ENCODE measurements at places on chromosomes 7 and 10. TPM values are rescaled to one million over a fixed set of nuclear protein-coding genes. Genes with fewer than 3 reads are reported as not detected.
A peak's percentile ranks its signal among the peaks of the same experiment; 100 is the strongest.

The PDCD4 gene
- total RNA-seq = 46.1 TPM

The ZNF316 gene
- total RNA-seq = 30.7 TPM

The ATRNL1 gene
- not detected for total RNA-seq

The PHKG1 gene
- total RNA-seq = 3.4 TPM

DNA sequence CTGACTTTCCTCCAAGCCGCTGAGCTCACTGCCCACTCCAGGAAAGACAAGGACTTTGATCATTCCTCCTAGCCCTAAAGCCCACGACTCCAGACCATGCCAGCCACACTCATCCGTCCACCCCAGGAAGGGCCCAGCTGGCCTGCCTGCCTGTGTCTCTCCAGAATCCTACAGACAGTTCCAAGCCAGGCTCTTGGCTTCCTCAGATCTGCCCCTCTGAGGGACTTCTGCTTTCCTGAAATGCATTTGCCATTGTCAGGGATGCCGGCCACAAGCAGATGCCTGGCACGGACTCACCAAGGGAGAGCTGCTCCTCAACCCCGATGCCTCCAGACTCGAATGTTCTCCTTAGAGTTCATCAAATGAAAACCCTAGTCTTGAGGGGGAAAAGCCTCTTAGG lies 155.8 kb downstream of the OAT start:
- DNase-seq = no peak

- DNase-seq = no peak
Observed at GRCh38 chr10:122786269-122786668, 59.4 kb downstream of the CUZD1 start.

GRCh38 chr7:80087051-80087770 lies 47.4 kb upstream of the GNAI1 start:
- DNase-seq = no peak

- DNase-seq = no peak
Observed at GRCh38 chr7:102284891-102285539, 1.7 kb upstream of the SH2B2 start.

- DNase-seq = no peak
Observed at GRCh38 chr10:28806951-28807759, 129.8 kb downstream of the BAMBI start.

GRCh38 chr10:33005322-33006301 lies 47.6 kb upstream of the ITGB1 start:
- no peak for DNase-seq

DNA sequence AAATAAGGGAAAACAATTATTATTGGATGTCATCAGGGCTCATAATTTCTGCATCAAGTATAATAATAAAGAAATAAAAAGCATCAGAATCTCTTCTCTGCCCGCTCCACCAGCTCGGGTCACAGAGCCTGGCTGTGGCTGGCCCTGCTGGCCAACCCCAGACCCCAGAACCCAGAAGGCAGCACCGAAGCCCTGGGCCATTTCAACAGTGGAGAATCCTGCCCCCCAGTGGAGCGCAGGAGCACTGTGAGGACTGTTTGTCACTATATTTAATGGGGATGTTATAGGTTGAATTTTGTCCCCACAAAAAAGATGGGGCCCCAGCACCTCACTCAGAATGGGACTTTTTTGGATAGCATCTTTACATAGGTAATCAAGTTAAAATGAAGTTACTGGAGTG lies 27.3 kb downstream of the DENND11 start:
- DNase-seq = no peak

- no peak for DNase-seq
Observed at GRCh38 chr10:92604841-92605240, 11.9 kb downstream of the KIF11 start.

DNA sequence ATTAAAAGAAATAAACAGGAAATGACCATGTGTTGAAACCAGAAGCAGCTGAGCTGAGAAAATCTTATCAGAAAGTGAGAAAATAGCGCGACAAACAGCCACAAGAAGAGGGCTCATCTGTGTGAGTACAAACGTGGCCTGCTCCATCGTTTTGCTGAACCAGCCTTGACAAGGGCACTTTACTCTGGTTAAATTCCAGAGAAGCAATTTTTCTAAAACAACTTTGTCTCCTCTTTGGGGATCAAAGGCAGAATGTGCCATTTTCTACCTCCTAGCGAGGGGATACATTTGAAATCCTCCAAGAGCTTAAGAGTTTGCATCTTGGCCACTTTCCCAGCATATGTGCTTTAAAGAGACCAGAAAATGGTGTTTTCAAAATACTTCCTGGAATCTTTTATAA lies 51.3 kb upstream of the VIPR2 start:
- no peak for DNase-seq

DNA sequence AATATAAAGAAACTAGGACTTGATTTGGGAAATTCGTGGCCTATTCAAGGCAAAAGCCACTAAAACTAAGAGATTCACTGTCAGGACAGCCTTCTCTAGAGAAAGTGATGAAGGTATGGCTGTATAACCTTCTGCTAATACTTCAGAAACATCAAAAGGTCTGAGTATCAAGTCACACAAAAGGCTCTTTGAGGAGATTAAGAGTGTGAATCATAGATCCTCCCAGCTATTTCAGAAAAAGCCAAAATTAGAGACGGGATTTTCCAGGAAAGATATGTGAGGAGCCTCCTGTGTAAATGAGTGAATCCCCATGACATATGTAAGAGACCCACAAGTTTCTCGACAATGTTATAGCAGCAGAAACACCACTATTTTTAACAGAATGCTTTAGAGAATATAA lies 56.2 kb downstream of the UBE3C start:
- no peak for DNase-seq

GRCh38 chr7:129169171-129169671 lies 19.2 kb upstream of the SMO start:
- DNase-seq = peak; percentile 28

GRCh38 chr7:101179117-101179516 lies 976 bp downstream of the NAT16 start:
- DNase-seq = no peak

GRCh38 chr7:23238983-23239652 lies 7.5 kb upstream of the GPNMB start:
- DNase-seq = no peak

All from activated T-helper 1 cell treated with anti-CD3 and anti-CD28 coated beads, Interleukin-12 subunit alpha, Interleukin-12 subunit beta, Interleukin-2, Interleukin-4 antibody, amounts not matched to agents 30 ng/mL and 10 ng/mL and 1 ng/mL, durations not matched to agents 14 hours and 24 hours and 36 hours (primary cell).